ENCODE measurements at places on chromosomes 16 and 17.

- DNase-seq = no peak
Observed at GRCh38 chr17:80652756-80653330, 108.2 kb downstream of the RPTOR start.

DNA sequence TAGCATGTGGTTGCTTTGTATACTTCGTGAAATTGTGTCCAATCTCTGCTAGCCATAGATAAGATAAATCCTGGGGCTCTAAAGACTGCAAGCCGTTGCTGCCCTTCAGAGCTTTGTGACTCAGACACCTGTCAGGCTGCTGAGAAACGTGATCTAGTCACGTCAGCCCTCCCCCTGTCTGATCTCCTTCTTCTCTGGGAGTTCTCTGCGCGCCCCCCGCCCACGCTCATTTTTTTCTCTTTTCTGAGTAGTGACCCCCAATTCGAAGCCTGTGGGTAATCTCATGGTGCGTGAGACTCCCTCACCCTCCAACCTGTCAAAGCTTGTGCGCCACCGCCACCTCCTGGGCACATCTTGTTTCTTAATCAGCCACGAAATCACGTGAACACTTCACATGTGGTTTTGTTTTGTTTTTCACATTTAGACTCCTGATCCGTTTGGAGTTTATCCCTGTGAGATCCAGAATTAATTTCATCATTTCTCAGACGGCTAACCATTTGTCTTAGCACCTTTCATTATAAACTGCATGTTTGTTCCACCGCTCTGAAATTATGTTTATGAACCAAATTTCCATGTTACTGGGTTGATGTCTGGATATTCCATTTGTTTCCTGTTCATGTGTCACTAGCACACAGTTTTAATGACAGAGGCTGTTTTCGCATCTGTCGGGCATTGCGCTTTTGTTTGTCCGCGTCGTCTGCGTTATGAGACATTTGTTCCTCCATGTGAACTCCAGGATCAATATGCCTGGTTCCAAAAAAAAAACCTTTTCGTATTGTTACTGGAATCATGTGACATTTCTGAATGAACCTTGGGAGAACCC lies 977 bp upstream of the ZNF778 start:
- DNase-seq = peak; percentile 62

DNA sequence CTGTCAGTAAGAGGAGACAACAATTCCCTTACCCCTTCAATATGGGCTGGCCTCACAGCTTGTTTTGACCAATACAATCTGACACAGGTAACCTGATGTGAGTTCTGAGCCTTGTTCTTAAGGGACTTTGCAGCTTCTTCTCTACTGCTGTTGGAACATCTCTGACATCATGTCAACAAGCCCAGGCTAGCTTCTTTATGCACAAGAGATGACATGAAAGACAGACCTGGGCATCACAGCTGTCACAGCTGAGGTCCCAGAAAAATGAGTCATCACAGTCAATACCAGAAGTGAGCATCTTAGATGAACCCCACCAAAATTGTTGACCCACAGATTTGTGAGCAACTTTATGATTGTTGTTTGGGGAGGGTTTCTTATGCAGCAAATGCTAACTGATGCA lies 431.7 kb upstream of the PSMD7 start:
- DNase-seq = no peak

DNA sequence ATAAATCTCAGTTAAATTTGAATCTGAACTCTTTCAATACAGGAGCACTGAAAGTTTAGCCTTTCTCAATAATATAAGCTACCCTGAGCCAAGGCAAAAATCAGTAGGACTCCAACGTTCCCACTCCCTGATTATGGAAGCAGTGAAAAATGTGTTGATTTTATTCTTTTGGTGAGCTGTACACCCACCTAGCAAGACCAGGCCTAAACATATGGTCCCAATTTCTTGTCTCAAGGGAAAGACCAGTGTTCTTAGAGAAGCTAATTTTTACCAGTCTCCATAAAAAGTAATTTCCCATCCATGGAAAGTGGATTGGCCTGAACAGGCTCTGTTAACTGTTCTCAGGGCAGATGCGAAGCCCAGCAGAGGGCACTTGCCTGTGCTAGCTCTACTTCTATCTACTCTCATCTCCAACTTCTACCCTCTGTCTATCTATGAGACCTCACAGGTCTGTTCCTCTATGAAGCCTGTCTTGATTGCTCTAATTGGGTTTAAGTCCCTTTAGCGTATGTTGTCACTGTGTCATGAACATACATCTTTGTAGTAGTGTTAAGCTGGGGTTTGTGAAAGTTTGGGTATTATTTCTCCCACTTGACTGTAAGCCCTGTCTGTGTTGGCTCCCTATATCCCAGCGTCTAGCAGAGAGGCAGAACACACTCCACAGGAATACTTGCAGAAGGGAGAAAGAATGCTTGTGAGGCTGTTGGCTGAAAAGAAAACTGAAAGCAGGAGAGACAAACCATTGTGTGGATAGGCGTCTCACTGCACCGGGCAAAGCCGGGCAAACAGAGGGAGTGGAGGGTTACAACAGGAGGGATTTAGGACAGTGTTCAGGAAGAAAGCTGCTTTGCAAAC lies 167.1 kb upstream of the MAF start:
- DNase-seq = no peak

GRCh38 chr17:38333635-38334295 lies 10.0 kb downstream of the GPR179 start:
- no peak for DNase-seq

DNA sequence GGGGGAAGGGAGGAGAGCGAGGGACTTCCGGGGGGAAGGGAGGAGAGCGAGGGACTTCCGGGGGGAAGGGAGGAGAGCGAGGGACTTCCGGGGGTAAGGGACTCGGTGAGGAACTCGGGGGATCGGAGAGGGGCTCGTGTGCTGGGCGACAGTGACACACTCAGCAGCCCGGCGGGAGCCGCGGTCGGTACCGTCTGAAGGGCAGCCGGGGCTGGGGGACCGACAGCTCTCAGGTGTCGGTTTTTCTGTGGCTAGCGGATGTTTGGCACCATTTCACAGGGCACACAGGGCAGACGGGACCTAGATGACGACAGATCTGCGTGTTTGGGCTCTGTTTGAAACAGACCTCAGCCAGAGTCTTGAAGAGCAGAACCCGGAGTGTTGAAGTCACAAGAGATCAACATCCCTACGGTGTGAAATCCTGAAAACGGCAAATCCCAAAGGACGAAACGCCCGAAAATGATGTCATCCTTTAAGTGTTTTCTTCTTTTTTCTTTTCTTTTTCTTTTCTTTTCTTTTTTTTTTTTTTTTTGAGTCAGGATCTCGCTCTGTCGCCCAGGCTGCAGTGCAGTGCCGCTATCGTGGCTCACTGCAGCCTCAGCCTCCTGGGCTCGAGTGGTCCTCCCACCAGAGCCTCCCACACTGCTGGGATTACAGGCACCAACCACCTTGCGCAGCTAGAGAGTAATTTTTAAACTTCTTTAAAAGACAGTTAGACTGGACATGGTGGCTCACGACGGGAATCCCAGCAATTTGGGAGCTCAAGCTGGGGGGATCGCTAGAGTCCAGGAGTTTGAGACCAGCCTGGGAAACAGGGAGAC lies 23.9 kb downstream of the ZNF778 start:
- peak; percentile 53 for DNase-seq

GRCh38 chr17:41777574-41778188 lies 8.8 kb downstream of the JUP start:
- DNase-seq = no peak

DNA sequence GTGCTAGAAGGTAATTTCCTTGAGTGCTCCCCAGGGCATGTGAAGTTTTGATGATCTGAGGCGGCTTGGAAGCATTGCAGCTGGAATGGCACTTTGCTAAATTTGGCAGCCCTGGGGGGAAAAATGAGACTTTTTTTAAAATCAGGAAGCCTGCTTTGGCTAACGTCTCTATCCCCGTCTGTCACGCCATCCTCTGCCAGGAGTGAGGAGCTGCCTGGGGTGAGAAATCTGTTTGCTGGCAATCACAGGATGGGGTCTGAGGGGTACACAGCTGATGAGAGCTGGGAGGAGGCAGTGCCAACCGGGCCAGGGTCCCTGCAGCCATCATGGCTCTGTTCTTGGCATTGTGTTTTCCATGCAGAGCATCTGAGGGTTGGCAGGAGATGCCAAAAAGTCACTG lies 2.0 kb downstream of the ABCC12 start:
- no peak for DNase-seq

GRCh38 chr16:23182679-23183542 lies at the start of gene SCNN1G:
Gene SCNN1G (plus strand): TSS chr16:23182745. CDS start chr16:23186272, 3,527 bp downstream.
- DNase-seq = no peak

DNA sequence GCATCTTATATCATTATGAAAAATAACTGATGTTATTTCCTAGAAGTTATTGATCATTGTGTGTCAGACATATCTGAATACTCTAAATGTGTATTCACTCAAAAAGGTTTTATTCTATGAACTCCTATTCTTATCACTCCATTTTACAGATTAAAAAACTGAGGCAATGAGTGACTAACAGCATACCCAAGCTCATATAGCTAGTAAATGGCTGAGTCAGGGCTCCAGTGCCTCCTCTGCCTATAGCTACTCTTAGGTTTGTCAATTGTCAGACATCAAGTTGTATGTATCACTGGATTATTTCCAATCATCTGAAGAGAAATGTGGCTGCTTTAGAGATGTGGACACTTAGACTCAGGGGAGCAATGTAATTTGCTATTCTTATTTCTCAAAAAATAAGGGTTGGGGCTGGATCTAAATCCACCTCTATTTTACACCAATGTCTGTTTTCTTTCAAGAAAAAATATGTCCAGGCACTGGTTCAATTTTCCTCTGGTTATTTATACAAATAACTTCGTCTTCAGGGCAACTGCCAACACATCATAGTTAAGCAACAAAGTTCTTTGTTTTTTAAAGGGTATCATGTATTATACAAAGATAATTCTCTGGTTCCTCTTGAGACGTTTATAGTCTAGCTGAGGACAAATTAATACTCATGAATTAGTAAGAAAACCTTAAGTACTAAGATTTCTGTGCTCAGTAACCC lies 328.9 kb upstream of the MAF start:
- no peak for DNase-seq

DNA sequence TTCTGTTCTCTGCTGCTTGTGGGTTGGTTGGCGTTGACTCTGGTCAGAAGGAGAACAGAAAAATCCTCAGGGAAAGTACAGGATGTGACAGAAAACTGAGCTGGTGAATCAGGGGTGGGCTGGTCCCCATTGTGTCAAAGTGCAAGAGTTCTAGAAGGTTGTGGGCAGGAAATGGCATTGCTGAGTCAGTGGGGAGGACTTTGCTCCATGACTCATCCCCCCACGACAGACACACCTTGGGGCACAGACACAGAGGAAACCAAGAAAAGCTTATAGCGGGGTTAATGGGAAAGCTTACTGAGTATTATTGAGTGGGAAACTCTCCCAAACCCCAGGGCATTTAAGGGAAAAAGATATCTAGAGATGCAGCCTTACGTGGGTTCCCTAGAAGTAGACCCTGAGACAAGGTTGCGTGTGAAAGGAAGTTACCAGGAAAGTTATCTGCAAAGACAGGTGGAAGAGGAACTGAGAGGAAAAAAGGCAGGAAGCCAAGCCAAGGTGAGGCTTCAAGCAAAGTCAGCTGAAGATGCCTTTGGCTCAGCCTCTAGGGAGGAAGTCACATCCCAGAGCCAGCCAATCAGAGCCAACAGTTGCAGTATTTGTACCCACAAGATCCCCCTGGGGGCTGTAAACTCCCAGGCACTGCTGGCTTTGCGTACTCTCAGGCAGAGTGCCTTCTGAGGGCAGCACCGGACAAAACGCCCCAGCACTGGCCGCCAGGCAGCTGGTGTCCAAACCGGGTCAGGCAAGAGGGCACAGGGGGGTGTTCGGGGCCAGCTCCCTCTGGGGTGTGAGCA lies 86.4 kb downstream of the FOXL1 start:
- DNase-seq = peak; percentile 39

GRCh38 chr16:58318391-58318790 lies 23.6 kb upstream of the PRSS54 start:
- DNase-seq = no peak

- no peak for DNase-seq
Observed at GRCh38 chr17:43598357-43599045, 52.4 kb upstream of the ETV4 start.

DNA sequence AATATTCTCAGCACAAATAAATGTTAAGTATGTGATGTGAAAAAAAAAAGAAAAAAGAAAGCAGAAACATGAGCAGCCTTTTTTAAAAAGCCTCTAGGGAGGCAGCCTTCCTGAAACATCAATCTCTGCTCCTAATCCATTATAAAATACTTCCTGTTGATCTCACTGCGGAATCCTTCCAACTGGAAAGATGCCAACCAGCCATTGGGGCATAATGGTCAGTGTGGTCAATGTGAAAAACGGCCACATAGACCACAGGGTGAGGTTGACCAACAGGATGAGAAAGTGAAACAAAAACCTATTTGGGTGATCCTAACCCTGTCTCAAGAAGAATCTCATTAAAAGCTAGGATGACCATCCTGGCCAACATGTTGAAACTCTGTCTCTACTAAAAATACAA lies 26.1 kb upstream of the ABCA8 start:
- no peak for DNase-seq

- DNase-seq = no peak
Observed at GRCh38 chr16:73143576-73144422, 95.9 kb upstream of the ZFHX3 start.

DNA sequence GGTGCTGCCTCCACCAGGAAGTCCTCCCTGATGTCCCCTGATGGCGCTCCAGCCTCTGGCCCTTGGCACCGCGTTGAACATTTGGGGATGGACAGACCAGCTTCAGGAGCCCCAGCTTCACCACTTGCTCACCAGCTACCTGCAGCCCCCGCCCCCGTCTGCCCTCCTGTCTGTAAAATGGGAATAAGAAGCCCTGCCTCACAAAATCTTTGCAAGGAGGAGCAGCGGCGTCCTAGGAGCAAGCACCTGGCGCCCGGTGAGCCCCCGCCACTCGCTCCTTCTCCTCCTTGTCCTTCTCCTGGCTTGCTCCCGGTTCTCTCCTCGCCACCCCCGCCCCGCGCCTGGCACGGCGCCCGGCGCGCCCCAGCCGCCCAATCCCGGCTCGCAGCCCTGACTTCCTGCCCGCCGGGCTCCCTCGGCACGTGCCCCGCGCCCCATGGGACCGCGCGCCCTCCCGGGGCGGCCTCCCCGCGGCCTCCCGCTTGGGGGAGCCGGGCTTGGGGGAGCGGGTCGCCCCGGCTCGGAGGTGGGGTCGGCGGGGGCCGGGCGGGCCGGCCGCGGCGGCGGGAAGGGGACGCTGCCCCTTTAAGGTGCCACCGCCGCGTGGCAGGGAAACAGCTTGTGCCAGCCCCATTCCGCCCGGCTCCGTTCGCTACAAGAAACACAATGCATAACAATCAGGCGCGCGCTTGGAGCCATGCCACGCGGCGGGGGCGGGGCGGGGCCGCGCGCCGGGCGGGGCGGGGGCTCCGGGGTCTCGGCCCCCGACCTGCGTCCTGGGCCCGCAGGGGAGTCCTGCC lies 9.1 kb upstream of the PPP1R1B start:
- DNase-seq = no peak

DNA sequence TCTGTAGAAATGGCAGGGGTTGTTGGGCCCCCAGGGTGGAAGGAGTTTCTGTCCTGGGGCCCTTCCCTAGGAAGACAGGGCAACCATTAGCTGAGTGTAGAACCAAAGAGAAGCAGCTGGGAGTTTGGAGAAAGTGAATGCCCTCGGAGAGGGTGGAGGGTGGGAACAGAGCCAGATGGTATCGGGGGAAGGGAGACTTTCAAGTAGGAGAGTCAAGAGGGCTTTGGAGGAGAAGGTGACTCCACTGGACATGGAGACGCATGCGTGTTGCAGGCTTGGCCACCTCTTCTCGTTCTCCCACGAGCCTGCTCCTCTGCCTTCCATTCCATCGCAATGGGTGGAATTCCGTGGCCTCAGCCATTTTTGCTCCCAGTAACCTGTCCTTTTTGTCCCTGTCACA lies 19.4 kb downstream of the SLC47A1 start:
- no peak for DNase-seq

Data from GM18507 (cell line).